ENCODE measurements at places on chromosomes 7 and 10. TPM values are rescaled to one million over a fixed set of nuclear protein-coding genes. Genes with fewer than 3 reads are reported as not detected.

DNA sequence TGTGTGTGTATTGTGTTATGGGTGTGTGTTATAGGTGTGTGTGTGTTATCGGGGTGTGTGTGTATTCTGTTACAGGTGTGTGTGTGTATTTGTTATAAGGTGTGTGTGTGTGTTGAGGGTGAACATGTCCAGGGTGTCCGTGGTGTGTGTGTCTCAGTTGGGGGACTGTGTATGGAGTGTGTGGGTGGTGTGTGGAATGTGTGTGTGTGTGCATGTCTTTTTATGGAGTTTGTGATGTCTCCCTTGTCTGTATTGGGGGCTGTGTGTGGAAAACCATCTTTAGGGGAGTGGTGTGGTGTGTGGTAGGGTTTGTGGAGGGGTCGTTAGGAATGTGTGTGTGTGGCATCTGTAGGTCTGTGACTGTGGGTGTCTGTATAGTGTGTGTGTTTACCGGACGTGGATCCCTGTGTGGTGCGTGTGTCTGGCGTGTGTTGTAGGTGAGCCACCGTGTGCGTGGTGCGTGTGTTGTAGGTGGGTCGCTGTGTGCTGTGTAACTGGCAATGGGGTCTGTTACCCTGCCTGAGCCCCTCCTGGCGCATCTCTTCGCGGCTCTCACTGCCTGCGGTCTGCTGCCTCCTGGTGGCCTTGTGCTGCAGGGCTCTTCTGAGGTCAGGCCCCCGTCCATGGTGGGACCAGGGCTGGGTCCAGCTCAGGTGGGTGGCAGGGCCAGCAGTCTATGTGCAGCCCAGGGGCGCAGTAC, 61.7 kb downstream of the PALD1 start:
- DNase-seq = no peak

Gene ASB13
- 10.2 TPM for polyA plus RNA-seq

DNA sequence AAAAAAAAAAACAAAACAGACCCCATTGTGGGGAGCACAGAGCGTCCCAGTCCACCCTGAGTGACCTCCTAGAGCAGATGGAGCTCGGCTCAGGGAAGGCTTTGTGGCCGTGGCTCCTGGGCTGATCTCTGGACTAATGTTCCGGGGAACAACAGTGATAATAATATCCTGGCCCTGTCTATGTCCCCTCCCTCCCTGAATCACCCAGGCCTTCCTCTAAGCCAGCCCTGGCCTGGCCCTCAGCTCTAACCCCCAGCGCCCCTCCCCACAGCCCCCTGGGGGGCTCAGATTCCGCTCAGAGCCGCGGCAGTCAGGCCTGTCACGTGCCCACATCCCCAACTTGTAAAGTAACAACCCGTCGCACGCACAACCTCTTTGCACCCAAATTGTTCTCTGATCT, 48.3 kb downstream of the MICALL2 start:
- DNase-seq = no peak

Gene NPY
- 27.5 TPM for polyA plus RNA-seq

- no peak for DNase-seq
Observed at GRCh38 chr10:86779220-86780017, 23.0 kb downstream of the BMPR1A start.

Gene VSTM2A
- polyA plus RNA-seq = not detected

Gene ACTR3C
- polyA plus RNA-seq = 3.1 TPM

Gene VWA2
- 0.22 TPM for polyA plus RNA-seq

Gene IDE
- polyA plus RNA-seq = 18.7 TPM
